ENCODE measurements at places on chromosomes 11 and 22.

GRCh38 chr11:115629456-115630015 lies 125.3 kb upstream of the CADM1 start:
- no peaks in the 10 kb centered on the region for H3K36me3 ChIP-seq
- no peaks in the 10 kb centered on the region for H3K4me1 ChIP-seq
- DNase-seq = no peak
- H3K27ac ChIP-seq = peak overlapping the region; percentile 36
- H3K27me3 ChIP-seq = no peaks in the 10 kb centered on the region

DNA sequence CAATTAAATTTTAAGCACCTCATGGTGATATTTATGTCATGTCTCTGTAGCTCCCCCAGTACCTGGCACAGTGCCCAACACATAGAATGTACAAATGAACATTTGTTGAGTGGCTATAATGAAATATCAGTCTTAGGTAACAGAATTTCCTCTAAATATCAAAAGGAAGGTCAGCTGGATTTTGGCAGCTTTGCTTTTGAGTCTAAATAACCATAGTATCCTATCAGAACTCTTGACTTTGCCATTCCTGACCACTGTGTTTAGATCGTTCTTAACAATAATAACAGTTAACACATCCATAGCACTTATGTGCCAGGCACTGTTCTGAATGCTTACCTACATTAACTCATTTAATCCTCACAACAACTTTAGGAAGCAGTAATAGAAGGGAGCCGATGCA lies 26.6 kb downstream of the TMEM123 start:
- no peak overlapping the region for H3K4me3 ChIP-seq
- H3K4me1 ChIP-seq = peaks cover 79% of the 10 kb centered on the region
- H3K36me3 ChIP-seq = peaks cover 73% of the 10 kb centered on the region
- H3K27me3 ChIP-seq = no peaks in the 10 kb centered on the region
- H3K27ac ChIP-seq = no peak overlapping the region
- no peak for DNase-seq

- no peak for DNase-seq
- no peak overlapping the region for H3K27ac ChIP-seq
- H3K4me3 ChIP-seq = no peak overlapping the region
- peaks cover 10% of the 10 kb centered on the region for H3K4me1 ChIP-seq
- H3K27me3 ChIP-seq = peaks cover 69% of the 10 kb centered on the region
- peaks cover 2% of the 10 kb centered on the region for H3K36me3 ChIP-seq
Measured at GRCh38 chr22:36213586-36213985, 12.0 kb upstream of the APOL4 start.

- no peak overlapping the region for H3K27ac ChIP-seq
- H3K36me3 ChIP-seq = peaks cover 4% of the 10 kb centered on the region
- no peak for DNase-seq
- H3K4me1 ChIP-seq = peaks cover 21% of the 10 kb centered on the region
- peaks cover 22% of the 10 kb centered on the region for H3K27me3 ChIP-seq
Measured at GRCh38 chr11:45924927-45925326, 2.5 kb downstream of the LARGE2 start.

DNA sequence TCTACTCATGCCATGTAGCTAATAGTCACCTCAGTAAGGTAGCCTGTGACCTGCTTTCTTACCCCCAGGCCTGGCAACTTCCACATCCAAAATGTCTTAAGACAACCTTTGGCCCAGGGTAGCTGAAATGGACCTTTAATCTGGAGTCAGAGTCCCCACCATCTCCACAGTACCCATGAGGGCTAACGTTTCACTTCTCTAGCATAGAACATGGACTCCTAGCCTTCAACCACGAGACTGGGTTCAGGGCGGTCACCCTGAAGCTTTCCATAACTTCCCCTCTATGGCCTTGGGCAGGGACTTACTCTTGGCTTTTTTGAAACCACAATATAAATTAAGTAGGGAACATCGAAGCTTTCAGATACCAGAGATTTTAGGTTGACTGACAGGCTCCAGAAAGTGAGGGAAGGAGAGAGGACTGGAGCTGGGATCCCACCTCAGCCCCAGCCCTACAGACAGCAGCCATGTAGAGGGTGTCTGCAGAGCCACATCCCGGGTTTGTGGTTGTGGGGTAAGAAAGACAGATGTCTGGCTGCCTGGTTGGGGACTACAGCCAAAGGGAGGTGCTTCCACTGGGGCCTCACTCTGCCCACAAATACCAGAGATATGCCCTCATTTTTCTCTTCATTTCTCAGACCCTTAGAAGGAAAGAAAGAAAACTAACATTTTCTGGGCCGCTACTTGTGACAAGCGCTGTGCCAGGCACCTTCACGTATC lies 2.6 kb downstream of the TBC1D10A start:
- peaks cover 66% of the 10 kb centered on the region for H3K4me1 ChIP-seq
- peak overlapping the region; percentile 60 for H3K27ac ChIP-seq
- peak; percentile 71 for DNase-seq
- no peaks in the 10 kb centered on the region for H3K27me3 ChIP-seq
- H3K36me3 ChIP-seq = peaks cover 57% of the 10 kb centered on the region
